Effector memory CD8-positive, alpha-beta T cell (primary cell): ENCODE measurements at places on chromosomes 2 and 18.

GRCh38 chr18:76460482-76460881 is 34.6 kb downstream of the ZNF516 start:
- DNase-seq: no peak

GRCh38 chr2:184566716-184567115 is 31.6 kb upstream of the ZNF804A start:
- DNase-seq: no peak

DNA sequence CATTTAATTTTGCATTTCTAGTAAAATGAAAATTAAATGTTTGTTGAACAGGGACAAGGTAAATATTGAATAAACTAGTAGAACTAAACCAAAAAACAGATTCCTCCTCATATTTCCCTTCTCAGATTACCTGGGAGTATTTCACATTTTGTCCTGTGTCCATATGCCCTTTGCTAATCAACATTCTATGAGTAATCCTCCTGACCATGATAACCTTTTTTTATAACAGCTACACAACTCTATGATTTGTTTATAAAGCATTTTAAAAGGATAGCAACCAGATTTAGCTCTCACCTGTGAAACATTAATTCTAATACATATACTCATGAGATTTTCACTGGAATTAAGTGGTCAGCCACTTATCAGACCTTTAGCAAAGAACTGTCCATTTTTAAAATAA is 7.1 kb upstream of the DSG2 start:
- DNase-seq: no peak

DNA sequence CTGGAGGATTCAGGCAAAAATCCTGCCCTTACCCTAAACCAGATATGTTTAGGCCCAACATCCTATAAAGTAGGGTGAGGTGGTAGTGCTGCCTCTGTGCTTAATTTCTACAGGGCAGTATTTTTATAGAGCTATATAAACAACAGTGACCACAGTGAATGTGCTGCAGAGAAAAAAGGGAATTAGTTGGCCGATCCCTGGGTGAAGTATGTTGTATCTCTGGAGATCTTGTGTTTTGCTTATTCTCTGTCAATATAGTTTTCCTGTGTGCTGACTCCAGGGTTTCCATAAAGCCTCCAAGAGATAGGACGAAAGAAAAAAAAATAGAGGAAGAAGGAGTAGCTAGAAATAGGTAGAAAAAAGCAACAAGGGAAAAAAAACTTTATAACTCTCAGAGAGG is 88.9 kb upstream of the THOC1 start:
- no peak for DNase-seq

- no peak for DNase-seq
Measured at GRCh38 chr2:164655750-164656149, 34.5 kb upstream of the GRB14 start.

GRCh38 chr2:113225263-113226259 is 51.8 kb downstream of the PSD4 start:
- no peak for DNase-seq

- no peak for DNase-seq
Measured at GRCh38 chr18:28152754-28153153, 24.2 kb downstream of the CDH2 start.

DNA sequence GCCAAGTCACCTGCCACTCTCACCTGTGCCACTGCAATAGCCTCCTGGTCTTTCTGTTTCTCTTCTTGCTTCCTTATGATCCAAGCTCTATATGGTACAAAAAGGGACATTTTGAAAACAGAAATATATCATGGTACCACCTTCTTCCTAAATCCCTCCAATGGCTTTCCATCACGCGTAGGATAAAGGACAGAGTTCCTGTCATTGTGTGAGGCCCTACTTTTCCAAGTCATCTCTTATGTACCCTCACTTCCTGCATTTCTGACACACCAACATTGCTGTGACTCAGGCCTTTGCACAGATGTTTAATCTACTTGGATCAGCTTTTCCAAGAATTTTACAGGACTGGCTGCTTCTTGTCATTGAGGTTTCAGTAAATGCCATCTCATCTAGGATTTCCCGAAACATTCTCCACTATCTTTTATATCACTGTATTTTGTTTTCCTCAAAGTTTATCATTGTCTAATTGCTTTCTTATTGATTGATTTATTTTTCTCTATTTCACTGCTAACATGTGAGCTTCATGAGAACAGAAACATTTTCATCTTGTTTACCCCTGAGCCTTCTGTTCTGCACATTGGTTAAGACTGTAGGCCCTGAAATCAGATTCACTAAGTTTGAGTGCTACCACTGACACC is 426.1 kb upstream of the FANCL start:
- no peak for DNase-seq

- no peak for DNase-seq
Measured at GRCh38 chr2:129661935-129662334, 317.5 kb upstream of the RAB6C start.

DNA sequence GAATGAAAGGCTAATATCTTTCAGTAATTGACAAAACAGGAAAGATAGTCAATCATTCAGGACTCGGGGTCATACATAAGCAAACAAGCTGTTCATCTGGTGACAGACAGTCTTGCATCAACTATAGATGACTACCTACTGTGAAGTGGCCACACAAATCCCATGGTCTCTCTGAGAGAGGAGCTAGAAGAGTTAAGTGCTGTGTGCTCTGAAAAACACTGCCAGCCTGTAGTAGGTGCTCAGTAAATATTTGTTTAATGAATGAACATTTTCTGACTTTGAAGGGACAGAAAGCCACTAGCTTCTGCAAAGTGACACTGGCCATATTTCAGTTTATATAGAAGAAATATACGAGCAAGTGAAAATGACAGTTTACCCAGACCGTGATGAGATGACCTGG is 184.0 kb upstream of the CHAC2 start:
- no peak for DNase-seq

GRCh38 chr2:12688091-12688490 is 28.6 kb upstream of the TRIB2 start:
- DNase-seq: no peak

- no peak for DNase-seq
Measured at GRCh38 chr2:237451643-237452469, 35.2 kb upstream of the MLPH start.

GRCh38 chr2:190819840-190820301 is 60.8 kb upstream of the GLS start:
- no peak for DNase-seq

DNA sequence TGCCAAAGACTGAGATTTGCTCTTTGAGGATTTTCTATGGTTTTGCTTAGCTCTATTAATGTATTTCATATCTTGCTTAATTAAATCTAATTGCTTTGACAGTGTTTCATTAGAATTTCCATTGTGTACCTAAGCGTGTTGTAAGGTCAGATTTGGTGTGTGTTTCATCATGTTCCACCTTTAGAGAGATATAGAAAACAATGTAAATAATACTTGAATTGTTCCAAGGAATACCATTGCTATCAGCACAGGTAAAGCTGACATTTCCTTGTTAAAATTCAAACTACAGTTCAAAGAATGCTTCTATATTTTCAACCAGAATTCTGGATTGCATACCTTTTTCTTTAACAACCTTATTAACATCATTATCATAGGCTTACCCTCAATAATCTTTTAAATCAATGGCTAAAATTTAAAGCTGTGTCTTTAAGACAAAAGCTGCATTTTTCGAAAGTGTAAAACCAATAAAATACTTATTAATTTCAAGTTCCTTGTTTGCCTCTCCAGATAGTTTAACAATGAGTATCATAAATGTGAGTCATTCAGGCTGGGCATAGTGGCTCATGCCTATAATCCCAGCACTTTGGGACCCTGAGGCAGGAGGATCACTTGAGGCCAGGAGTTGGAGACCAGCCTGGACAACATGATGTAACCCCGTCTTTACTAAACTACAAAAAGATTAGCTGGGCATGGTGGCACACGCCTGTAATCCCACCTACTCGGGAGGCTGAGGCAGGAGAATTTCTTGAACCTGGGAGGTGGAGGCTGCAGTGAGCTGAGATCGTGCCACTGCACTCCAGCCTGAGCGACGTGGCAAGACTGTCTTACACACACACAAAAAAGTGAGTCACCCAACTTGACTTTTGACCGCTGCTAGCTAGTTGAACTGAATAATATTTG is 188.0 kb upstream of the PKDCC start:
- DNase-seq: no peak

DNA sequence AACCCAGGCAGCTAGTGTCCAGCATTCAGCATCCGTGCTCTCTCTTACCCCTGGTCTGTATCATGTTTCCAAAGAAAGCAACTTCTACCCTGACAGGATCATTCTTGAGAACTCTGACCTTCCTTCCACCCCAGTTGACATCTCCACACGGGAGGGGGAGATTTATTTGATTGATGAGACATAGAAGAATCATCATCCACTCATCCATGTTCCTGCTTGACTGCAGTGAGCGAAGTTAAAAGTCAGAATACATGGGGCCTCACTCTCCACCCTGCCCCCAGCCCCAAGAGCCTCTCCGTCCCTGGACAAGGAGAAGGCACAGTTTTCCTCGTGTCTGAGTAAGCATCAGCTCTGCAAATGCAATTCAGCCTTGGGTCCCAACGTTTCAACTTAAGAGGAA is 356.0 kb upstream of the TNP1 start:
- no peak for DNase-seq

- DNase-seq: no peak
Measured at GRCh38 chr18:58645398-58645797, 16.5 kb upstream of the ALPK2 start.

DNA sequence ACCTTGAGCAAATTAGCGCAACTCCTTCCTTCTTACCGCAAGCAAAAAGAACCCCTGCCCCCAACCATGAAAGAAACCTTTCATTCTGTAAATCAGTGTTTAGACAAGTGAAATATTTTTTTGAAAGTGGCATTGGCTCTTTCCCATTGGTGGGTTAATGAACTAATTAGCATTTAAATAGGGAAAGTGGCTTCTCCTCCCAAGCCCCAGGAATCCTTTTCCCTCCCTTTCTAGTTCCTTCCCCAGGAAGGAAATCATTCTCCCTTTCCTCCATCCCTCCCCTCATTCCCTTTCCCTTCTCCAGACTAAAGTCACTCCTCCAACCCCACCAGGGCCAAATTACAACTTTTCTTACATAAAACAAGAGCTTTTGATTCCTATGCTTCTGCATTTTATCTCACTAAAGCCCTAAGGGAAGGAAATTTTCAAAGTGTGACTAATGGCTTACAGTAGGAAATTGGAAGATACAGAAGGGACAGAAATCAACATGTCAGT is 22.9 kb upstream of the TYMS start:
- DNase-seq: no peak

DNA sequence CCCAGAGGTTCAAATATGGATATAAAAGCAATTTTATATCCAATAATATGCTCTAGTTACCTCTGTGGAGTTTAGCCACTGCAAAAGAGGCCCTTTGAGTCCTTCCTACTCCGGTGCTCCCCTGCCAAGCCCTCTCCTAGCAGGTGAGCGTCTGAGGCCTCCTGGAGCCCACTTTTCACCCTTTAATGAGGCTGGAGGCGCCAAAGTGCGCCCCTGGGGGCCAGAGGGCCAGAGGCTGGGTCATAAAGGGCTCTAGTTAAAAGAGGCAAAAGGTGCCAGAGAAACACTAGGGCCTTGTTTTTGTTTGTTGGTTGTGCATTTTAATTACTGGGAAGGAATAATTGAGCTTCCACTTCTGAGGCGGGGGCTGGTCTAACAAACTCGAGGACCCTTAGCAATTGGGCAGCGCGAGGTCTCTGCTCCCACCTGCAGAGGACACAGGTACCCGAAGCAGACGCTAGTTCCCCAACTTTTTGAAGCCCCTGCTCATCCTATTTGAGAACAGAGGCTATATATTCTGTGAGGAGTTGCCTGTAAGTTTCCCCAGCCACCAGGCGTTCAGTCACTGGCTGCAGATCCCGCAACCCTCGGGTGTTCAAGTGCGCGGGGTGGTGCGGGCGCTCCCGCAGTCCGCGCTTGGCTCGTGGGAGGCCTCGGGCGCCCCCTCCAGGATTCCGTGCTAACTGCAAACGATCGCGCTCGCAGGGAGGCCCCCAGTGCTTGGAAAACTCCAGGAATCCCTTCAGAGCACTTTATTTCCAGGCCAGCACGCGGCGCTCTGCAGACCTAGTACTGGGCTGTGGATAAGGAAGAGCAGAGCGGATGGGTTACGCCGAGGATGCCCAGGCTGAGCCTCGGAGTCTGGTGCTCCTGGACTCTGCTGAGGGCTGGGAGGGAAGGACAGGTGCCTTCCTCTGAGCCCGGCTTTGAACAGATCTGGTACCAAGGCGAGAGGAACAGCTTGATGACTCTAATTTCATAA is 14.1 kb downstream of the MSGN1 start:
- no peak for DNase-seq

GRCh38 chr18:43819397-43819796 is 542.1 kb upstream of the SYT4 start:
- no peak for DNase-seq

DNA sequence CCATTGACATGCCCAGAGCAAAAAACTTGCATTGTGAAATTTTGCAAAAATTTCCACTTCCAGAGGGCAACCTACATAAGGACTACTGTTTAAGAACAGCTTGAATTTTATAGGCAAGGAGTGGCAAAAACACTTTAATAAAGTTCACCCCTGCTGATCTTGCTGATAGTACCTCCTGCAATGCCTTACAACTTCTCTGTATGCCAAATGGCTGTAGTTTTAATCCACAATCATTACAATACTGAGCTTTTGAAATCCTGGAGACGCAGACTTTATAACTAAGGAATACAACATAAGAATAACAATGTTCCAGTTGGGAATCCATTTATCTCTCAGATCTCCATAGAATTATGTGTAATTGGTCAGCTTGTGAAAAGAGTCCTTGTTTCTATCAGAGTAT is 247.5 kb downstream of the KCNJ3 start:
- no peak for DNase-seq

GRCh38 chr18:56267334-56267733 is 371.1 kb downstream of the TXNL1 start:
- DNase-seq: no peak

GRCh38 chr18:58960508-58960907 is 95.8 kb downstream of the ZNF532 start:
- DNase-seq: no peak

DNA sequence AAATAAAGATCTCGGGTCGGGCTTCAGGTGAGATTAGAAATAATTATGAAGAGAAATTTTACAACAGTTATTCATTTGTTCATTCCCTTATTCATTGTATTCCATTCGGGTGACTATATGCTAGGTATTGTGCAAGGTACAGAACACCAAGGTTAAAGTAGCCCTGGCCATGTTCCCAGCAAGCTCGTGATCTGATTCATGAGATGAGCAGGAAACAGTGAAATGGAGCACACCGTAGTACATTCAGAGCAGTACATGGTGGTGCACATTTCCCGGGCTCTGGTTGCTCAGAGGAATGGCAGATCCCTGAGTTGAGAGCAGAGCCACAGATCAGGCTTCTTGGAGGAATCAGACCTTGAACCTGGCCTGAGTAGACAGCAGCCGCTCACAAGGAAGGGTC is 87.7 kb downstream of the PRKRA start:
- DNase-seq: no peak
